ENCODE measurements at places on chromosomes 6 and 20.

DNA sequence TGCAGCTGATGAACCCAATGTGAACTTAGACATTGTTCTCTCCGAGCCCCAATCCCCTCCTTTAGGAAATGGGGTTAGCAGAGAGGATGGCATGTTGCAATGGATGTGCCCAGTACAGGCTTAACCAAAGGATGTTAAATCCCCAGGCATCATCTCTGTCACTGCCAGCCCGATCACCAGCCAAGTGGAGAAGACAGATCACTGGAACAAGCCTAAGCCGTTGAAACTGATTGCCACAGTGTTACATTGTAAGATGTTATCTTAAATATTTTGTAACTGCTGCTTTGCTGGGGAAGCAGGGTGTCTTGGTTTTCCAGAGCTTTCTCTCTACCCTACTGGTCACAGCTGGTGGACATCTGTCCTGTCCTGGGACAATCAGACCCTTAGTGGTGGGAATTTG, 783.4 kb upstream of the CHD6 start:
- no peak for DNase-seq

- DNase-seq = no peak
Measured at GRCh38 chr6:87334683-87335082, 5.6 kb upstream of the GJB7 start.

GRCh38 chr6:7151381-7151780, 43.6 kb downstream of the RREB1 start:
- DNase-seq = no peak

GRCh38 chr6:135008941-135009290, 45.7 kb downstream of the HBS1L start:
- DNase-seq = no peak

- DNase-seq = no peak
Measured at GRCh38 chr6:19424853-19425252, 412.3 kb upstream of the ID4 start.

All from T-helper 22 cell (primary cell).